Activated CD8-positive, alpha-beta memory T cell treated with anti-CD3 and anti-CD28 coated beads for 1 hour (primary cell): ENCODE measurements at places on chromosomes 2 and 18.

- DNase-seq, result no peak
These were observed 937.7 kb downstream of the TRIB2 start for GRCh38 chr2:13654416-13654815.

- no peak for DNase-seq
These were observed 52.8 kb upstream of the CD302 start for GRCh38 chr2:159850789-159851188.

- DNase-seq, result no peak
These were observed 180.2 kb downstream of the ANAPC1 start for GRCh38 chr2:111703759-111704158.

GRCh38 chr2:128281852-128282245 lies 36.8 kb downstream of the HS6ST1 start:
- no peak for DNase-seq

GRCh38 chr2:188293601-188294351 lies 2.1 kb downstream of the GULP1 start:
- DNase-seq, result no peak

DNA sequence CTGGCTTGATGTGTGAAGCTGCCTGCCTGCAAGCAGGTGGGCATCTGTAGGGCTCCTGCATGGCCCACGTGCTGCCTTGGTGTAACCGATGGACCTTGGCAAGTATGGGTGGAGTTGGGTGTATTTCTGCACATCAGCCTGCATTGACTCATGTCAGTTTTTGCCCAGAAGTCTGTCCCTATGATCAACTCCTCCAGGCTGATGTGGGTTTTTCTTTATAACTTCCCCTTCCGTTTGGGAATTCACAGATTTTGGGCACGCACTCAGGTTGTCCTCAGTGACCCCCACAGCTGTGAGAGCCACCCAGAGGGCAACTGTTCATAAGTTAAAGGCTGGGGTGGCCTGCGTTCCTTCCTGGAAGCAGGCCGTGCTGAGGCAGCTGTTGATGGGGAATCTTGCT lies 123.3 kb downstream of the NCK2 start:
- no peak for DNase-seq

DNA sequence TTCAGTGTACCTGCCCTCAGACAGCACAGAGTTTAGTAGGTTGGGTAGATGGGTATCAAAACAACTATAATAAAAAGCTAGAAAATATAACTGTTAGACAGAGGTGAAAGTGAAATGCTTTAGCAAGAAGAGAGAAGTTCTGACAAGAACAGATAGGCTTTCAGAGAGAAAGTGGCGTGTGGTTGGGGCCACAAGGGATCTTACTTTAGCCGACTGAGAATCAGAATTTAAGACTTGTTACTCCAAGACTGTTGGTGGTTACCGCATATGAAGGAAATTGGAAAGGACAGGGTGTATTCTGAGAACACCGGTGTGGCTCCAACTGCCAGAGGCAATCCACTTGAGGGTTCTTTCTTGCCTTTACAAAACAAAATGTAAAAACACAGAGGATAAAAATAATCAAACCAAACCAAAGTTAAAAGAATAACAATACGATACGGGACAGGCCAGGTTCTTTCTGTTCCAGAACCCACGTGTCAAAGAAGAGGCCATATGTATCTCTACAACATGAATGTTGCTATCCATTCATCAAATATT lies 44.4 kb upstream of the AGPS start:
- DNase-seq, result no peak

DNA sequence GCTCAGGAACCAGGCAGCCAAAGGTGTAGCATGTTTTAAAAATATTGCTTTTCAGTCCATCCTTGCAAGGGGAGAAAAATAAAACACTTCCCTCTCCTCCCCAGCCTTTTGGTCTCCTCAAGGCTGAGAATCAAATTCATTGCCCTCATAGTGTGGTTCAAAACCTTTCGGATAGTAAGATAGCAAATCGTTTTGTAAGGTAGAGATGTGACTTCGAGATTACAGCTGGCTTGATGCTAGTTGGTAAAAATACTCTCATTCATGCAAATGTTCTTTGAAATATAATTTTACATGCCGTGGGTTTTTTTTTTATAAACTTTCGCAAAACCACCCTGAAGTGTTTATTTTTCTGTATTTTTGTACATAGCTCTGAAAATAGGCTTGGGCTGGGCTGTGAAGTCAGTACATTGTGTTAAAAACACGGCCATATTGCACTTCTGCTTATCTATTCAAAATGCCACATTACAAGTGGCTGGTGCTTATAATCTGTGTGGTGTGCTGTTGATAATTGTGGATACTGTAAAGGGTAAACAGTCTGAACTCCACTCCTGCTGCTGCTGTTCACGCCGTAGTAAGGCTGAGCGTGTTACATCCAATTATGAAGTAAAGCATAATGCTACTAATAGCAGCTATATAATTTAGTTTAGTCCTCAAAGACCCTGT lies 172.0 kb upstream of the SIX3 start:
- no peak for DNase-seq

DNA sequence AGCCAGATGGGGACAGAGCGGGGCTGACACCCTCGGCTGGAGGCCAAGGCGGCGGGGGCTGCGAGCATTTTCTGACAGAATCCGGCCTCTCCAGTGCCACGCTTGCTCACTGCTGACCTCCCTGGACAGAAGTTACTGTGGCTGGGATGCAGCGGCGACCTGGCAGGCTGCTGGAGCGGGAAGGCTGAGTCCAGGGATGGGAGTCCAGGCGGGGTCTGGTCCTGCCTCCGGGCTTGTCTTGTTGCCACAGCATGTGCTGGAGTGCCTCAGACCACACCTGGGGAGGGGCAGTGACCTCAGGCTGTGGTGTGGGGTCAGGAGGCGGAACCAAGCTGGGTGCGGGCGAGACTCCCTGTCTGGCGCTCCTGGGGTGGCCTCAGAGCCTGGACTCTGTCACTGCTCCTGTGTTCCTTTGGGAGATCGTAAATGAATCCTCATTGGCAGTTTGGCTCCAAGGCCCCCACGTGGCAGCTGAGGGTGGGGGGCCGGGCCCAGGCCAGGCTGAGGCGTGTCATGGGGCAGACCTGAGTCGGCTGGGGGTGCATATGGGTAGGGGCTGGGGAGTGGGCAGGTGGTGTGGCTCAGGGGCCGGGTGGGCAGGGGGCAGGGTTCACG lies 5.5 kb downstream of the BOK start:
- no peak for DNase-seq

- DNase-seq, result no peak
These were observed 113.6 kb downstream of the ADCYAP1 start for GRCh38 chr18:1018181-1018681.

- no peak for DNase-seq
These were observed 92.0 kb downstream of the CDCA7 start for GRCh38 chr2:173446722-173447121.

DNA sequence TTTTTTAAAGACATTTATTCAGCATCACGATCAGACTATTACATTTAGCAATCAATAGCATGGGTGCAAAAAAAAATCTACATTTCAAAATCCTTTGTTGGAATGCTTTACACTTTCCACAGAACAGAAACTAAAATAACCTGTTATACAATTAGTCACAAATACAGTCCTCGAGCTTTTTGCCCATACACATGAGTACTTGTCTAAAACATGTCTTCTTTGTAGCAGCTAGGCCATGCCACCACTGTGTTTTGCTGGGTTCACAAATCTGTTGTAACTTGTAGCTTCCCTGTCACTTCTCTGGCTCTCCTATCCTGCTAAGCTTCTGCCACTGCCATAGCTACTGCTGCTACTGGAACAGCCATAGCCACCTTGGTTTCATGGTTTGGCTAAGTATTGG lies 24.4 kb upstream of the ADAM23 start:
- DNase-seq, result no peak

DNA sequence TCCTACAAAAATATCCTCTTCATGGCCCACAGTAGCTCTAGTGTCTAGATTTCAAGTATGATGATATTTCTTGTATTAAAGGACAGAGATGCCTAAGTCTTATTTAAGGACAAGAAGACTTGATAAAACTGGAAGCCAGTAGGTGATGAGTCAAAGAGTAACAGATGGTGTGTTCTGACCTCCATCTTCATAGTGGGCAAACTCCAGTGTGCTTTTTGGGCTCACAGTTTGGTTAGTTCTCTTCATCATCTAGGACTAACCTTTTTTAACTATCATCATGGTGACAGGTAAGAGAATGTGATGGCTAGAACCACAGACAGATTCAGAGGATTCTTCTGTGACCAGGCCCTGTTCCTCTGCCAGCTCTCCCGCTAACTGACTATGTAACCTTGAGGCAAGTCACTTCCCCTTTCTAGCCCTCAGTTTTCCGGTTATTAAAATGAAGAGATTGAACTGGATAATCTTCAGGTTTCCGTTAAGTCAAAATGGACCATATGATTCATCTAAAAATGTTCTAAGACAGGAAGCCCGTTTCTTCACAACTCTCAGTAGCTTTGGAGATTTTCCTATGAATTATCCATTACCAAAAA lies 140.3 kb upstream of the RASGRP3 start:
- DNase-seq, result no peak

- no peak for DNase-seq
These were observed 13.1 kb upstream of the MLPH start for GRCh38 chr2:237473878-237474441.

- no peak for DNase-seq
These were observed 95.1 kb downstream of the ACOXL start for GRCh38 chr2:110827511-110827910.
